ENCODE measurements at places on chromosomes 3 and 15.

GRCh38 chr3:94431876-94432570 lies 369.2 kb downstream of the NSUN3 start:
- DNase-seq, result no peak

GRCh38 chr3:99757966-99758365 lies 59.7 kb upstream of the CMSS1 start:
- DNase-seq, result no peak

DNA sequence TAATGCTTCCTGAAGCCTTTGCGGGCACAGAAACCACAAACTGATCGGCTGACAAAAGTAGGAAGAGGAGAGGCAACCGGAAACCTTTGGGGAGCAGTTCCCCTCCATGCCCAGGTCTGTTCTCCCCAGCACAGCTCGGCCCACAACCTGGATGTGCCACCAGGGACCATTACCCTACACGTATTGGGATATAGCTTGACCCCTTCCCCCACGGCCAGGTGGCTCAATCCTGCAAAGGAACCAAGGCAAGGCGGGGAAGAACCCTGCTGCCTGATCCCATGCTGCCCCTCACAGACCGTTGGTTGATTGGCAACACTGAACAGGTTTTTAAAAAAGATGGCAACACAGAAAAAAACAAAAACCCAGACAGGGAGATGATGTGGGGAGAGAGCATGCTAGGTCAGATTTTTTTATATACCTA lies 19.7 kb upstream of the TCAIM start:
- no peak for DNase-seq

- no peak for DNase-seq
These were observed 67.1 kb downstream of the MRPL46 start for GRCh38 chr15:88400084-88400483.

- no peak for DNase-seq
These were observed 309.8 kb downstream of the OXSM start for GRCh38 chr3:26099692-26100091.

GRCh38 chr15:95973566-95974256 lies 356.8 kb upstream of the NR2F2 start:
- DNase-seq, result no peak

DNA sequence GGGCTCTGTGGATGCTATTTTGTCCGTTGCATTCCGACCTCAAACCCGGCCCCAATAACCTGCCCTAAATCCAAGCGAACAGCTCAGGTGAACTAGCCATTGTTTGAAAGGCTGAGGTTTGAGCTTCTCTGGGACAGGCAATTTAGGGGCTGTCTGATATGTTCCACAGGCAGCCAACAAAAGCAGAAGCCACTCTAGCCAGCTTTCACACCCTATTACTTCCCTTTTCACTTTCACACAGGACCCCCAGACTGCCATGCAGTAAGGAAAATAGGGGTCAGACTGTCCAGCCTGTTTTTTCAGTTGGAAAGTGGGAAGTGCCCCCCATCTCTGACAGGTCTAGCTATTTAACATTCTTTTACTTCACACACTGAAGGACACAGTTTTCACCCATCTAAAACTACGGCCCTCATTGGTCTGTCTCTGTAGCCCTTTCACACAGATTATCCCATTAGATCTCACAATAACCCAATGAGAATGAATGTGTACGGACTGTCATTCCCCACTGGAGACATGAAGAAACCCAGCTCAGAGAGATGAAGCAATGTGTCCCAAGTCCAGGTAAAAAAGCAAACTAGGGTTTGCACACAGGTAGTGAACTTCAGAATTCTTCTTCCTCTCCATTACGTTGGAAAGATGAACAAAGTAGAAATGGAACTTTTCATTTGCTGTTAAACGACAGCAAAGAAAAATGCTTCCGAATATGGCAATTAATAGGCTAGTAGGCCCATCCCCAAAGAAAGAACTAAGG lies 1.9 kb downstream of the CCDC12 start:
- DNase-seq, result no peak

DNA sequence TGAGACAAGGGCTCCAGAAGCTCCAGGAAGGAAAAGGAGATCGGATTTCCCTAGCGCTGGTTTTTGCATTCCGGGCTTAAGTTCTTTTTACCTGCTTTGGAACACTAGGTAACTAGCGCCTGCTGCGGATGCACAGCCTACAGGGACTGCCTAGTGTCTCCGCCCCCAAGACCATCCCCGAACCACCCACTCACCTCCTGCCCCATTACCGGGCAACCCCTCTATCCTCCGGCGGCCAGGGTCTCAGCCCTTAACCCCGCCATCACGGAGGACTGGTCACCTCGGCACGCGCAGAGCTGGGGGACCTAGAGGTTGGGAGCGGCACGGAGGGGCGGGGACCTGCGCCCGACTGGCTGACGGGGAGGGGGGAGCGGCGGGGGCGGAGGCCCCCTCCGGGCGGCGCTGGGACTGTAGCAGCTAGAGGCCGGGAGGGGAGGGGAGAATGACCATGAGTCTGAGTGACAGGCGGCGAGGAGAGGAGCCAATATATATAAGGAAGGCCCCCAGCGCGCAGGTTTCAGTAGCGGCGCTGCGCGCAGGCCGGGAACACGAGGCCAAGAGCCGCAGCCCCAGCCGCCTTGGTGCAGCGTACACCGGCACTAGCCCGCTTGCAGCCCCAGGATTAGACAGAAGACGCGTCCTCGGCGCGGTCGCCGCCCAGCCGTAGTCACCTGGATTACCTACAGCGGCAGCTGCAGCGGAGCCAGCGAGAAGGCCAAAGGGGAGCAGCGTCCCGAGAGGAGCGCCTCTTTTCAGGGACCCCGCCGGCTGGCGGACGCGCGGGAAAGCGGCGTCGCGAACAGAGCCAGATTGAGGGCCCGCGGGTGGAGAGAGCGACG lies at the start of gene DLL4:
TSS of gene DLL4 (plus strand) at position 520 of the 839 bp plus-strand sequence. CDS start 329 bp downstream, outside the sequence.
- DNase-seq, result no peak

GRCh38 chr3:38834110-38834509 lies 18.1 kb upstream of the SCN10A start:
- DNase-seq, result no peak

DNA sequence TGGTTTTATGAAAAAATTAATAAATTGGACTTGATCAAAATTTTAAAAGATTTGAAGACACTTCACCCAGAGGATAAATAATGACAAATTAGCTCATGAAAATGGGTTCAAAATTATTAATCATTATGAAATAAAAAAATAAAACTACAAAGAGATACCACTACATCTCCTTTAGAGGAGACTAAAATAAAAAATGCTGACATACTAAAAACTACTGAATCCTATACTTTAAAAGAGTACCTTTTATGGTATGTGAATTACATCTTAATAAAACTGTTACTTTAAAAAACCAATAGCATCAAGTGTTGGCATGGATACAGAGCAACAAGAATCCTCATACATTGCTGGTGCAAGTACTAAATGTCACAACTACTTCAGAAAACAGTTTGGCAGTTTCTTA lies 46.0 kb upstream of the MYRIP start:
- no peak for DNase-seq

DNA sequence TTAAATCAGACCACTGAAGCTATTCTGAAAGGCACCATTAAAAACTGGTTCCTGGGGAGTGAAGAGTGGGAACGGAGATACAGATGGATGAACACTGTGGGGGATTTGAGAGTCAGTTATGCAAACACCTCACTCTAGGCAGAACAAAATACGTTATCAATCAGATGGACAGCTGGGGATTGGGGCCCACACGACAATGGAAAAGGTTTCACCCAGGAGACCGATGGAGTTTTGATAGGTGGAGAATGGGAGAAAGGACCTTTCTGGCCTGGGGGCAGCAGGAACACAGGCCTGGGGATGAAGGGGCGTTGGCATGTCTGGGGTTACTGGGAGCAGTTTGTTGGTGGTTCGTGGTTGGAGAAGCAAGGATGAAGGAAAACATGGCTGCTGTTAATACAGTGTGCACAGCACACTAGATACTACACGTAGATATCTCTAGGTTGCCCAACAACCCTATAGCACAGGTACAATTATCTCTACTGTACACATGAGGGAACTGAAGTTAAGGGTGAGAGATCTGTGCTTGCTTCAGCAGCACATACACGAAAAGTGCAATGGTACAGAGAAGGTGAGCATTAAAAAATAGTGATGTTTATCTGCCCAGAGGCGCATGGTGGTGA lies 16.5 kb downstream of the ST6GAL1 start:
- DNase-seq, result no peak

DNA sequence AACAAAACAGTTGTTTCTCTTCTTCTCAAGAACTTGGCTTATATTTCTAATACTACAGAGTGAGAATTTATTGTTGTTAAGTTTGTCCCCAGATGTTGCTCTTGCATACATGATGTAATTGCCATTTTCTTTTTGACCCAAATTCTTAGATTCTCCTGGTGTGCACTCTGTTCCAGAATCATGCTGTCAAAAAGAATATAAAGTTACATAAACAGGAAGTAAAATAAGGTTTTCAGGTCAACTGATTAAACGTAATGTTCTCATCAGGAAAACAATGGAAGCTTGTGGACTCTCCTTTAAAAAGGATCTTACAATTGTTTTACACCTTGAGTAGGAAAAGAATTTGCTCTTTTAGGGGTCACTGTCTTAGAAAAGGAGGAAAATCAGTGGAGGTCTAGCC lies 121.8 kb downstream of the ADAM10 start:
- DNase-seq, result no peak

GRCh38 chr15:90885432-90886290 lies 1.4 kb downstream of the FES start:
- DNase-seq, result peak; percentile 81

- no peak for DNase-seq
These were observed 11.2 kb upstream of the MED12L start for GRCh38 chr3:151074256-151074655.

GRCh38 chr3:109683746-109684145 lies 346.4 kb upstream of the DPPA4 start:
- DNase-seq, result no peak

DNA sequence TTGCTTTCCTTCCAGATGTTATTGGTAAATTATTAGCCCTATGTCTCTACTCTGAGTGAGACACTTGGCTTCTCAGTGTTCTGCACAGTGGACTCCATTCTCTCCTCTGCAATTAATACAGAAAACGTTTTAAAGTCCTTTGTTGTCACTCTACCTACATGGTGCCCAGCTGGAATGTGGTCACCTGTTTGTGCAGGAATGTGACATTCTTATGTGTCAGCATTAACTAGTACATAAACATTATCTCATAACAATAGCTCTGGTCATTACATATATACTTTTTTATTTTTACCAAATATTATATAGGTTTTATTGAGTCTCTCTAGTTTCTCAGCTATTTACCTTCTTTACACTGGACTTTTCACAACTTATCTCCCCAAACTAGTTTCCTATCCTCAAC lies 147.0 kb upstream of the KCNMB2 start:
- no peak for DNase-seq

- DNase-seq, result no peak
These were observed 4.9 kb upstream of the ACKR4 start for GRCh38 chr3:132592216-132592615.

- DNase-seq, result no peak
These were observed 3.4 kb upstream of the COL7A1 start for GRCh38 chr3:48598323-48599076.

GRCh38 chr15:63815211-63815610 lies 18.5 kb downstream of the HERC1 start:
- DNase-seq, result no peak

GRCh38 chr3:105653868-105654267 lies 214.9 kb downstream of the CBLB start:
- no peak for DNase-seq

DNA sequence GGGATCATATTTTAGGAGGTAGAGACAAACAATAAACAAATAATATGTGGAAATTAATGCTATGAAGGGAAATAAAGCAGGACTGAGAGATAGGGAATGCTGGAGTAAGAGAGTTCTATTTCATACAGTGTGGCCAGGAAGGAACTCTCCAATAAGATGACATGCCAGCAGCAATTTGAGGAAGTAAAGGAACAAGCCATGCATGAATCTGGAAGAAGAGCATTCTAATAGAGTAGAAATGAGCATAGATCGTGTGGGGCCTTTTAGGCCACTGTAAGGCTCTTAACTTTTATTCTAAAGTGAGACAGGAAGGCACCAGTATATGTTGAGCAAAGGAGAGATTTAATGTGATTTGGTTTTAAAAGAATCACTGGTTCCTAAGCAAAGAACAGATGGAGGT lies 126.3 kb downstream of the DMXL2 start:
- DNase-seq, result no peak

DNA sequence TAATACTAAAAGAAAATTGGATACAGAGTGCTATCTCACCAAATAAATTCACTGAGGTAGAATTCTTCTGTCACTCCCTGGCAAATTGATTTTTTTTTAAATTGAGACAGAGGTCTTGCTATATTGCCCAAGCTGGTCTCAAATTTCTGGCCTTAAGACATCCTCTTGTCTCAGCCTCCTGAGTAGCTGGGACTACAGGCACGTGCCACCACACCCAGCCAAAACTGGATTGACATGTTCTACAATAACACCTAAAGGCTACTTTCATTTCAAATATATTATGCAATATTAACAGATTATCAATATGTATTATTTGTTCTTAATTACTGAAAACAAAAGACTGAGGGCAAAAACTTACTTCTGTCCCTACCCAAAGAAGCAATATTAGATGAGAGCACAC lies 36.7 kb downstream of the TFDP2 start:
- DNase-seq, result no peak

GRCh38 chr3:105162448-105162847 lies 204.3 kb upstream of the ALCAM start:
- no peak for DNase-seq

DNA sequence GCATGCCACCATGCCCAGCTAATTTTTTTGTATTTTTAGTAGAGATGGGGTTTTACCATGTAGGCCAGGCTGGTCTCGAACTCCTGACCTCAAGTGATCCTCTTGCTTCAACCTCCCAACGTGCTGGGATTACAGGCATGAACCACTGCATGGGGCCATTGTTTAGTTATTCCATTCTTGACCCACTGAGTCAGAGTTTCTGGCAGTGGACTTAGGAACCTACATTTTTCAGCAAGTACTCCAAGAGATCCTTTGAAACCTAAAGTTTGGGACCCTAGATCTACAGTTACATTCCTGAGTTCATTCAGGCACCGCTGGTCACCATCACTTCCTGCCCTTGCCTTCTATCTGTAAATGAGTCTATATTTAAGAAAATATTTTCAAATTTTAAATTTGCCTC lies 1.4 kb upstream of the TNFSF10 start:
- DNase-seq, result no peak

DNA sequence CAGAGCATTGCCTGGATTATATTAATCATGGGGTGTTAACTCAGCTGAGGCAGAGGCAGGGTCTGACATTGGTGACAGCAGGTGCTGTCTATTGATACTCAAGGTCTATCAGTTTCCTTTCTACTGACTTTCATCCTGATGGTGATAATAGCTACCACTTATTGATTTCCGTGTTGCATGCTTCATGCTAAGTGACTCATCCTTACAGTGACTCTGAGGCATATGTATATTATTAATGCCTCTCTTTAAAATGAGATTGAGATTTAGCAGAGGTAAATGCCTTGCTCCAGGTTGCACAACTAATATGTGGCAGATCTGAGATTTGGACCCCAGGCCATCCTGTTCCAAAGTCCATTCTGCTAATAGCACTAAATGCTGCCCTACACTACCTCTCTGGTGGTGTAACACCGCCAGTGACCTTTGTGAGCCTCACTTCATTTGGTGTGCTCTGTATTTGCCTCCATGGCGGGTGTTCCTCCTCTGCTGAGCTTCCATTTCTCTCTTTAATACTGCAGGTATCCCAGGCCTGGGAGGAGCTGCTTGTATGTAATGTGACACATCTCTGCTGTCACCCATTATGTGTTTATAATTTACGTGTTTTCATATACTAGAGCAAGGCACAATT lies 50.4 kb downstream of the GPR171 start:
- no peak for DNase-seq

Data from naive thymus-derived CD4-positive, alpha-beta T cell (primary cell).